ENCODE measurements at places on chromosomes 16 and 17.

GRCh38 chr17:9409878-9410277 lies 165.7 kb downstream of the STX8 start:
- peak; percentile 34 for DNase-seq

DNA sequence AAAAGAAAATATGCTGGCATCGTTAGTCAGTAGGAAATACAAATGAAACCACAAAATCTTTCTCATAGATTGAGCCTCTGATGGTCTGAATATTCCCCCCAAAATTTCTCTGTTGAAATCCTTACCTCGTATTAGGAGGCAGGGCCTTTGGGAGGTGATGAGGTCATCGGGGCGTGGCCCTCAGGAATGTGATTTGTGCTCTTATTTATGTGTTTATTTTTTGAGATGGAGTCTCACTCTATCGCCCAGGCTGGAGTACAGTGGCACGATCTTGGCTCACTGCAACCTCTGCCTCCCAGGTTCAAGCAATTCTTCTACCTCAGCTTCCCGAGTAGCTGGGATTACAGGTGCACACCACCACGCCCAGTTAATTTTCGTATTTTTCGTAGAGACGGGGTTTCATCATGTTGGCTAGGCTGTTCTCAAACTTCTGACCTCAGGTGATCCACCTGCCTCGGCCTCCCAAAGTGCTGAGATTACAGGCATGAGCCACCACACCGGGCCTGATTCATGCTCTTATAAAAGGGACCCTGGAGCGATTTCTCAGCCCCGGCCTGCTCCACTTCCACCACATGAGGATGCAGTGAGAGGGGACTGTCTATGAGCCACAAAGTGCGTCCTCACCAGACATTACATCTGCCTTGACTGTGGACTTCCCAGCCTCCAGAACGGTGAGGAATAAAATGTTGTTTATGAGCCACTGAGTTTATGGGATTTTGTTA lies 53.1 kb downstream of the DNAH17 start:
- DNase-seq: no peak

DNA sequence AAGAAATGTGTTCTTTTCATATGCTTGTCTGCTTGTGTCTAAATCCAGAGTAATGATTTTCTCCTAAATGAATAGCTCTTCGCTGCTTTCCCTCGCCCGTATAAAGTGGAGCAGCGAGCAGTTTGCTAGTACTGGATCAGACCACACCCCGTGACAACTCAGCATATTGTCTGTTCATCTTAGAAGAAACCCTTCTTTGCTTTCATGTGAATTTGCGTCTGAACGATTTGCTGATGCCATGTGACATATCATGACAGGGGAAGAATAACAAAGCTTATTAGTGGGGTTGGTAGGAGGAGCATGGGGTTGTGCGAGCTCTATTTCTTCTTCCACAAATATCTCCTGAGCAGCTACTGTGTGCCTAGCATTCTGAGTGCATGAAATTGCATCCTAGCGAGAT lies 44.1 kb upstream of the CACNG4 start:
- DNase-seq: no peak

DNA sequence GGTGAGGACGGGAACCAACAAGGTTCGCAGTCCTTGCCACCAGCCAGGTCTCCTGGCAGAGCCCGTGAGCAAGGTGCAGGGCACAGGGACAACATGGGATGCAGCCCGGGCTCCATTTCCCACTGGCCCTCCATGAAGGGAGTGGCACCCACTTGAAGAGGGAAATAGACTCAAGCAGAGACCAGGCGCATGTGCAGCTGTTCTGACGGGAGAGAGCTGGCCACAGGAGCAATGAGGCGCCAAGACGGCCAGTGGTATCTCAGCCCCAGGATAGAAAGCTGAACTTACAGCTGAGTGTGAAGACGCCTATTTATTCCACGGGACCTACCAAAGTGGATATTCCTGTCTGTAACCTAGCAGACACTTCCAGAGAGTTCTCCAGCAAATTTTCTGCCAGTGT lies 8.2 kb upstream of the FOXJ1 start:
- no peak for DNase-seq

DNA sequence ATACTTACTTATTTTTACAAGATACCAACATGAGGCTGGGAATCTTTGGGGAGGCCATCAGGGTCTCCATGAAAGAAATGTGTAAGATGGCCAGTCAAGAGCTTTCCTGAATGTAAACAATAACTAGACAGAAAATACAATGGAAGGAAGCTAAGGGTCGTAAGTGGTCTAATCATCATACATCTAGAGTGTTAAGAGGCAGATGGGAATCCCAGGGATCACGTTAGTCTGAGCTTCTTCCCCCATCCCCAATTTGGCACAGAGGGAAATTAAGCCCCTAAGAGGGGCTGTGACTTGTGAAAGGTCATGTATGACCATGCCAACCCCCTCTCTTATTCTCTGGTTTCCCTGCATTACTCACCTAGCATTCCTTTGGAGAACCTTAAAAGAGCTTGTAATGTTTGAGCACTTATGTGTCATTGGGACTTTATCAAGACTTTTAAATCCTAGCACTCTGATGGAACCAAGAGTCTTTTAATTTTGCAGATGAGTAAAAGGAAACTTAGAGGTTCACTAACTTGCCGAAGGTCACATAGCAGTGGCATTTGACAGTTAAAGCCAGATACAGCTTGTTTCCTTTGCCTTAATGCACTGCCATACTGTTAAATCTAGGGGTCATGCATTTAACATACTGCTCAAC lies 46.1 kb downstream of the DCUN1D3 start:
- DNase-seq: no peak

DNA sequence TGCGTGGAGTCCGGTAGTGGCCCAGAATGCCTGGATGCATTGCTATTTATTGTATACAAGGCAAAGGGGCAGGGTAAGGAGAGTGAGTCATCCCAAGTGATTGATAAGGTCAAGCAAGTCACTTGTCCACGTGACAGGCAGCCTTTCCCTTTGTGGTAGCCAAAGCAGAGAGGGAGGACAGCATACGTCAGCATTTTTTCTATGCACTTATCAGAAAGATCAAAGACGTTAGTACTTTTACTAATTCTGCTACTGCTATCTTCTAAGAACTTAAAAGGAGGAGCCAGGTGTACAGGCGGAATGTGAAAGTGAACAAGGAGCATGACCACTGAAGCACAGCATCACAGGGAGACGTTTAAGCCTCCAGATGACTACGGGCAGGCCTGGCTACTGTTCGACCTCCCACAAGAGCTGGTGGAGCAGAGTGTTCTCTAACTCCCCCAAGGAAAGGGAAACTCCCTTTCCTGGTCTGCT lies 47.9 kb upstream of the ARL4D start:
- DNase-seq: no peak

GRCh38 chr16:68364561-68364998 lies 53.8 kb downstream of the PRMT7 start:
- DNase-seq: no peak

DNA sequence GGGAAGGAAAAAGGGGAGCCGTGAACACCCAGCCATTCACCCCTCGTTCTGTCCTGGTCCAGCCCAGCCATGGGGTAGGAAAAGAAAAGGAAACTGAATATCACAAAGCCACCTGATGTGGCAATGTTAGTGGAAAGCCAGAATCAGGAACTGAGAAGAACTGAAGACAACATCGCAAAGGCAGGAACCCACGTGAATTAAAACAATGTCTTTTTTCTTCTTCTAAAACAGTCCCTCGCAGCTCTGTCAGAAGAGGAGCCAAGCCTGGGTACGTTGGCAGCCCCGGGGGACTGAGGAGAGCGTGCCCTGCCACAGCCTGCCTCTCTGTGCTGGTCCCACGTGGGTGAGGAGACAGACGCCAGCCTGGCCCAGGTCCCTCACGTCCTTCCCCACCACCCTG lies 55.0 kb downstream of the ZNF423 start:
- DNase-seq: no peak

DNA sequence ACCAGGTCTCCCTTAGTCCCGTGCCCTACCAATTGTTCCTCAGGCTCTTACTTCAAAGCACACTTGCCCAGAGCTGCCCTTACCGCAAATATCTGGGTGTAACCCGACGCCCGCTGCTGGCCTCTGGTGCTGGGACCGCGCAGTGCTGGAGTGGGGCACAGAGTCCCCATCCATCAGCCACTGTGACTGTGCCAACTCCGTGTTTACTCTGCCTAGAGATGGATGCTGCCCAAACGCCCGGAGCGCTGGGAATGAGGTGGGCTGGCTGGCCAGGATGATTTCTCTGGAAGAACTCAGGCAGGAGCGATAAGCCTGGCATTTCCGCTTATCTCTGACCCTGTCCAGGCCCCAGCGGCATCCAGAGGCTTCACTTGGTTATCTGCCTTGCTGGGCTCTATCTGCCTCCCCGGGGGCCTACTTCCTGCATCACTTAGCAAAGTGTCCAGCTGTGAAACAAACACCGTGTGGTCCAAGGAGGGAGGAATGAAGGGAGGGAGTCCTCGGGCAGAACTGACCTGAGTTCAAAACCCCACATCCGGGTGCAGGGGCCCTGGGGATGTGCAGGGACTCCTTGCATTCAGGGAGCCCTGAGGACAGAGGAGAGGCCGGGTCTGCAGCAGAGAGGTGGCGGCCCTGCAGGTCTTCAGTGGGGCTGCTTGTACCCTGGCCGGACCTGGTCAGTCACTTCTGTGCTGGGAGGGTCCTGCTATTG lies 9.4 kb upstream of the MYLK3 start:
- peak; percentile 22 for DNase-seq

DNA sequence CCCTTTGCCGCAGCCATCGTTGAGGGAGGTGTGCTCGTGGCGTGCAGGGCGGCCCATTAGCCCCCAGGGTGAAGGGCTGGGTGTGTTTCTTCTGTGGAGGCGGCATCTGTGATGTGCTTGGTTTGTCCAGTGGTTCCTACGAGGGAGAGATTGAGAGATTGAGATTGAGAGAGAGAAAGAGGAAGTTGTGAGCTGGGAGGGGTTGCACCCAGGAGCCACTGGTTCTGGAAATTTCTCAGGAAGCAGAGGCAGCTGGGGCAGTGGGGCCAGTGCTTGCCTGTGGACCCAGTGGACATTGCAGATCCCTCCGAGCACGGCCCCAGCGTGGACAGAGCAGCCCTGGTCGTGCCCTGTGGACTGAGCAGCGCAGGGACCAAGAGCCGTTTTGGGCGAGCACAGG lies 72.0 kb upstream of the ZNF750 start:
- no peak for DNase-seq

GRCh38 chr17:40647624-40648383 lies at the start of gene SMARCE1:
TSS of gene SMARCE1 (minus strand) at chr17:40647818. CDS start at chr17:40645802, 2,016 bp downstream.
- DNase-seq: peak; percentile 89

- no peak for DNase-seq
Observed at GRCh38 chr16:78102865-78103264, 3.4 kb downstream of the WWOX start.

DNA sequence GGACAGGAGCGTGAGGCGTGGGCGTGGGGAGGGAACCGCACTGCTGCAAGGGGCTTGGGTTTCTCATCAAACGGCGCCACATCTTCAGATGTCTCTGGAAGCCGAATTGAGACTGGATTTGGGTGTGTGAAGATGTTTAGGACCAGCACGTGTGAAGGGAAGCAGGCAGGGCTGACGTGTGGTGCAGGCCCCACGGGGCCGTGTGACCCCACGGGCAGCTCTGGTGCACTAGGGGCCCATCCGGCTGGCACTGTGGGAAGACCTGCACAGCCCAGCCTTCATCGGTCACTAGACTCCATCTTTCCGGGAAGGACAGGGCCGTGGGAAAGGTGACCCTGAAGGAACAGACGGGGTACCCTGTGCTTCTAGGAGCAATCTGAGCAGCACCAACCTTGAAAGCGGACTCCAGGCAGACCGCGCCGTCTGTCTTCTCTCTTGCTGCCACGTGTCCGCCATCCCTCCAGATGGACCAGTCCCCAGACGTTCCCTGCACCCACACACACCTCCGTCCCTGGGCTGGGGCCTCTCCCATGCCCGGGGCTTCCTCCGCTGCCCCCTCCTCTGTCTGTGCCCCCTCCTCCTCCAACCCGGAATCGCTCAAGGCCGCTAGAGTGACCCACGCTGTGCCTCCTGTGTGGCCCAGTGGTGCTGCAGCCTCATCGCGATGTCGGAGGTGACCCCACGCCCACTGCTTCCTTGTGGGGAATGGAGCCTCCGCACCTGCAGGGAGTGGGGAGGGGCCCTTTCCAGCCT lies 23.4 kb upstream of the CBFA2T3 start:
- no peak for DNase-seq

- no peak for DNase-seq
Observed at GRCh38 chr16:49463529-49463928, 89.9 kb downstream of the C16orf78 start.

DNA sequence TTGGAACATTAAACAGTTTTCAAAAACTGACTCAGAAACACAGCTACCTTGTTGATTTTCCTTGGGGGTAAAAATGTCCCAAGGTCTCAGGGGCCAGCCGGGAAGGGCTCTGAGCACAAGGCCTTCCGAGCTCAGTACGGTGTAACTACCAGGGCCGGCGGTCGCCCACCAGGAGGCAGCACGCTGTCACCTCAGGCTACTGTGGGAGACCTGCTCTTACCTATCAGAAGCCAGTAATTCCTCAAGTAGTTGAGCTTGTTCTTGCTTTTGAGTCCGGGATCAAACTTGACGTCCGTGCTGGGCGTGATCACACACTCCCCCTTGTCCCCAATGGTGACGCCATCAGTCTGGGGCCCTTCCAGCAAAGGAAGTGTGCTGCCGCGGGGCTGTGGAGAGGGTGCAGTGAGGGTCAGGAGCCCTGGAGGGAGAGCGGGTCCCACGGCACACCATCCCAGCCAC lies 43.4 kb upstream of the ICAM2 start:
- peak; percentile 76 for DNase-seq

DNA sequence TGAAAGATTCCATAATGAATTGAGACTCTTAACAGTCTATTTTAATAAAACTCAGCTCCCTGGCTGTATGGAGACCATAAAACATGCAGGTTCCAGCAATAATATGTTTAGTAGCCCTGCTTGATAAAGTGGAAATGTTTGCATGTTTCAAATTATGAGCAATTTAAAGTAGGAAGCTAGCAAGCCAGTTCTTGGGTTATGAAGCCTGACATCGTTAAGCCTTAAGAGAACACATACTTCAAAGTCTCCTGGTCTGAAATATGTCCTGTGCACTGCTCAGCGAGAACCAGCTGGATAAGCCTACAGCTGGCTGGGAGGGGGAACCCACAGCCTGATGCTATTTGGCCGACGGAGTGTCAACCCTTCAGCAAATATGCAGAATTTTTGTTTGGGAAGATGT lies 140.3 kb downstream of the SALL1 start:
- DNase-seq: no peak

GRCh38 chr17:78397681-78398101 lies 19.2 kb downstream of the PGS1 start:
- DNase-seq: no peak

DNA sequence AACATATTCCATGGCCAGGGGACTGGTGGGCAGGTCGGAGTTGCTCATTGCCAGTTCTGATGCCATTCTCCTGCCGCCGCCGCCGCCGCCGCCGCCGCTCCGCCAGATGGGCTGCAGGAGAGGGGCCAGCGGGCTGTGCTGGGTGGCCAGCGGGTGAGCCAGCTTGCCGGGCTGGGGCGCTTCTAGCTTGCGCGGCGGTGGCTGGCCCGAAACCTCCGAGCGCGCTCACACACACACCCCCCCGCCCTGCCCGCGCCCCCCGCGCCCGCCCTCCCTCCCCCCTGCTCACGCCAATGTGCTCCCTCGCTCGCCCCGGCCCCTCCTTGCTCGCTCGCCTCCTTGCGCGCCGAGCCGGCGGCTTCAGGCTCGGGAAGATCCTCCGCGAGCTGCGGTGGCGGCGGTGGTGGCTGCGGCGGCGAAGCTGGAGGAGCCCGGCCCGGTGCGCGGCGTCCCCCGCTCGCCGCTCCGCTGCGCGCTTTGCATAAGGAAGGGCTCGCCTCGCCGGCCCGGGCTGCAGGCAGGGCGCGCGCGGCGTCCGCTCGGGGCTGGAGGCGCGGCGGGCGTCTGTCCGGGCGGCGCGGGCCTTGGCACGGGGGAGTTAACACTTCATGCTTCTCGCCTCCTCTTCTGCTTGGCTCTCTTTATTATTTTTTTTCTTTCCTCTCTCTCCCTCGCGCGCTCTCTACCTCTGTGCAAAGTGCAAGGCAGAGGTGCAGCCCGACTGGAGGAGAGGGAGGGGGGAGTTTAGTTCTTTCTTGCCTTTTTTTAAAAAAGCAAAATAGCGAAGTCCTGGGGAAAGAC lies 500 bp downstream of the MAF start:
- DNase-seq: peak; percentile 87
